ENCODE measurements at places on chromosomes 4 and X.
A peak's percentile ranks its signal among the peaks of the same experiment; 100 is the strongest.

DNA sequence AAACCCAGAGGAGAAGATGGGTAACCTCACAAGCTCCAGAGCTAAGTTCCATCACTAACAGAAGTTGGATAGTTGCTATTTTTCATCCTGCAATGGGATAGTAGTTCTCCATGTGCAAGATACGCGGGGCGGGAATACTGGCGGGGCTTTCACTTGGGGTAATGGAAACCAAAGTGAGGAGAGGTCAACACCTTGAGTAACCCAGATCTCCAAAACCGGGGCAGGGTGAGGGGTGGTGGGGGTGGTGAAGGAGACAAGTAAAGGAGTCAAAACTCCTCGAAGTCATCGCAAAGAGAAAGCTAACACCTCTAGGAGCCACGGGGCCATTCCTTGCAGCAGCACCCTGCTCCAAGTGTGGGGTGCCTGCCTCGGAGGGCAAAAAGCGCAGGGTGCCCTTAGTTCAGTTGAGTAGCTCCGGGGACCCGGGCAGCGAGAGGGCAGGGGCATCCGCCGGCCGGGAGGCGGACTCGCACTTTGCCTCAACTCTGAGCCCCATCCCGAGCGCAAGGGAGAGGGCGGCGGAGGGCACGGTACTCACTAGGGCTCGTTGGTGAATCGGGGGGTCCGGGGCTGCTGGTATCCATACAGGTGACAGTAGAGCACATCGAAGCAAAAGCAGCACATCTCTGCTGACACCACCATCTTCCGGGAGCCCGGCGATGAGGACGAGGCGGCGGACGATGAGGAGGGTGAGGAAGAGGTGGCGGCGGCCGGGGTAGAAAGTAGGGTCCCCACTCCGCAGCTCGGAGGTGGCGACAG, 645 bp downstream of the AMMECR1 start:
- peak; percentile 31 for DNase-seq

DNA sequence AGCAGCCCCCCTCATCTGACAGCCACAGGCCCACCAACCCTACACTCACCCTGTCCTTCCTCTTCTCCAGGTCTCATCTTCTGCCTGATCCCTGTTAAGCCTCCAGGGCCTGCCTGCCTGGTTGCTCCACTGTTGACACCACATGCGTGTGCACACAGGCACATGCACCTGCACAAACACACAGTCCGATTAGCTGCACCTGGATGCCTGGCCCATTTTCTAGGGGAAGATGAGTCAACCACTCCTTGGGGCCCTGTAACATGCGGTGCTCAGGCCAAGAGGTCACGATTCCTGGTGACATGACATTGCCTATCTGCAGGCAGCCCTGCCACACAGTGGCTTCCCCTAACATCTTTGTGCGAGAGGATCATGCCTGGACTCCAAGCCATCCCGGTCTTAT, 498.4 kb downstream of the BCOR start:
- no peak for DNase-seq

DNA sequence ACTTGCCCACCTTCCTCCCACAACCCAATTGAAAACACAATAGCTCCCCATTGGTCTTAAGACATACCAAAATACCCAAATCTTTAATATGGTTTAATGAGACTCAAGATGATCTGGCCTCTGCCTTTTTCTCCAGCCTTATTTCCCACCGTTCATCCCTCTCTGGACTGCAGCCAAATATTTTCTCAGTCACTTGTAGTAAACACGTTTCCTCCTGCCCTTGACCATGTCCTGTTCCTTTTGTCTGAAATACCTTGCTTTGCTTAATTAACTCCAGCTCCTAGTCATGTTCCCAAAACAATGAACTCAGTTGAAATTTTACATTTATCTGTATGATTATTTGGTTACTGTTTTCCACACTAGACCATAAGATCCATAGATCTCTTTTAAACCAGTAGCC, 8.4 kb upstream of the NUP54 start:
- no peak for DNase-seq

DNA sequence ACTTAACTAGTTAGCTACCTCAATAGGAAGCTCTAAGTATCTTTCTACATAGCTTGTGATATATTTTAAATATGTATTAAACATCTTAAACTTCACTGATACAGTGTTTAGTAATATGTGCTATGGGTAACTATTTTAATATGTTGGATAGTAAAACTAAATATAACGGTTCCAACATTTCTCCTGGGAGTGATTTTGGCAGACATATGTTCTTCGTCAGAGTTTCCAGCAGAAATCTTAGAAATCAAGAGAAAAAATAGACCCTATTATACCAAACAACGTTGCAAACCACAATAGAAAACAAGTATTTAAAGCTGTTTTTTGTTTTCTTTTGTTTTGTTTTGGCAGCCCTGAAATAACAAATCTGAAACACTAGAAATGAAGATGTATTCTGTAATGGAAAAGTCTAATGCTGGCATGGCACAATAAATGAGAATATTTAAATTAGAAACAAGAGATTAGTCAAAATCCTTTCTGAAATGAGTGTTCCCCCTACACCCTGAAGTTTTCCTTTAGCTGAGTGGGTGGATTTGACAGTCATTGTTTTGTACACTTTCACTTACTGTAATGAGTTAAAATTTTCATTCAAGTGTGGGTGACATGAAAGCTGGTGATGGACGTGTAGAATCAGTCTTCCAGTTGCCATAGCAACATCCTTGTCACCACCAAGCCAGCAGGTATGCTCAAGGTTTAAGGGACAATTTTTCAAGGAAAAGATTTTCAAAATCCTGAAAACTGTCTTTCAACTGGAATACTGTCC, 233.5 kb downstream of the SCFD2 start:
- DNase-seq: peak; percentile 75

DNA sequence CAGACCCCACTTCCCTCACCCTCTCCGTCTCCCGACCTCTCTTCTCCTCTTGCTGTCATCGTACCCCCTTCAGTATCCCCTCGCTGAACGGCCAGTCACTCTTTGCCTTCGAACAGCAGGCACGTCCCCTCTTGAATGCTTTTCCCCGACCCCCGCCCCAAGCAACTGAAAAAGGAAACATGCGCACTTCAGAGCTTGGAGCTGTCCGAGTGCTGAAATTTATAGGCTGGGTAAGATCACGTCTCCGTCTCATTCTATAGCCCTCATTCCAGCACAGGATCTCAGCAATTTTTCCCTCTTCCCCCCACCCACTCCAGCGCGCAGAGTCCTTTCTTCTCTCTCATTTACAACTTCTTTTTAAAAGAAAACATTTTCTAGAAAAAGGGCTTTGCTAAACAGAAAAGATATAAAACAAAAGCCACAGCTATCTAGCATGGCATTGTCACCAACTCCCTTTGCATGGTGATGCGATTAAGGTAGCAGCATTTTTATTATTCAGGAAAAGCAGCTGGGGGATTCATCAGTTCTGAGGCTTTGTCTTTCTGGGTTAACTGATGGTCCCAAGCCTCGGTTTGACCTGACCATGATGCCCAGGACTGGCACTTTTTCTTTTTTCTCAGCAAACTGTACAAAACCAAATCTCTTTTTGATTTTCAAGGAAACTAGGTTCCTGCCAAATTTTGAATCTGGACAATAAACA, at the start of gene GLRA2:
GLRA2 (plus strand) TSS at position 247 of the 700 bp plus-strand sequence. CDS start 522 bp downstream, outside the sequence.
- peak; percentile 6 for DNase-seq

- no peak for DNase-seq
Observed at GRCh38 chrX:152844256-152844655, 13.4 kb downstream of the NSDHL start.

GRCh38 chr4:54937501-54937900, 187.9 kb downstream of the KDR start:
- no peak for DNase-seq

- DNase-seq: no peak
Observed at GRCh38 chrX:93673869-93674271, at the start of gene FAM133A. Gene FAM133A, plus strand, starts transcription at chrX:93674206. Its CDS starts 35,214 bp downstream, at chrX:93709420.

GRCh38 chrX:50067435-50068284, 133.1 kb downstream of the AKAP4 start:
- DNase-seq: no peak

DNA sequence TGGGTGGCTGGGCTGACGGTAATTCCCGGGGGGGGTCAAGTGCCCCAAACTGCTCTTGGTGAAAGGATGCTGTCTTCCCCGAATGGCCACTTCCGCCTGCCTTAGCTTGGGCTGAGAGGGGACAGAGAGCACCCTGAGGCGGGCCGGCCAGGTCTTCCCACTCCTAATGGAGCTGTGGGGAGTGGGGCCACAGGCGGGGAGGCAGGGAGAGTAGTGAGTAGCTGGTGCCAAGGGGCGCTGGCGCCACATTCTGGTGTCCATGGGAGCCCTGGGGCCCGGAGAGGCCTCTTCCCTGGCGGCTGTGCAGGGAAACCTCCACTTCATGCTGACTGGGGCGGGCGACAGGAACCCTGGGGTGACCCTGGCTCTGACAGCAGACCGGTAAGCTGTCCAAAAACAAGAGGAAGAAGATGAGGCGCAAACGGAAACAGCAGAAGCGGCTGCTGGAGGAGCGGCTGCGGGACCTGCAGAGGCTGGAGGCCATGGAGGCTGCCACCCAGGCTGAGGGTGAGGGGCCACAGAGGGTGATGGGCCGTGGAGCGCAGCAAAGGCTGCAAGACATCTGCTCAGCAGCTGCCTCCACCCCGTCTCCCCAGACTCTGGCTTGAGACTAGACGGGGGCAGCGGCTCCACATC, 2.7 kb downstream of the SRPK3 start:
- DNase-seq: no peak

- DNase-seq: no peak
Observed at GRCh38 chrX:85221361-85221760, 22.2 kb downstream of the SATL1 start.

DNA sequence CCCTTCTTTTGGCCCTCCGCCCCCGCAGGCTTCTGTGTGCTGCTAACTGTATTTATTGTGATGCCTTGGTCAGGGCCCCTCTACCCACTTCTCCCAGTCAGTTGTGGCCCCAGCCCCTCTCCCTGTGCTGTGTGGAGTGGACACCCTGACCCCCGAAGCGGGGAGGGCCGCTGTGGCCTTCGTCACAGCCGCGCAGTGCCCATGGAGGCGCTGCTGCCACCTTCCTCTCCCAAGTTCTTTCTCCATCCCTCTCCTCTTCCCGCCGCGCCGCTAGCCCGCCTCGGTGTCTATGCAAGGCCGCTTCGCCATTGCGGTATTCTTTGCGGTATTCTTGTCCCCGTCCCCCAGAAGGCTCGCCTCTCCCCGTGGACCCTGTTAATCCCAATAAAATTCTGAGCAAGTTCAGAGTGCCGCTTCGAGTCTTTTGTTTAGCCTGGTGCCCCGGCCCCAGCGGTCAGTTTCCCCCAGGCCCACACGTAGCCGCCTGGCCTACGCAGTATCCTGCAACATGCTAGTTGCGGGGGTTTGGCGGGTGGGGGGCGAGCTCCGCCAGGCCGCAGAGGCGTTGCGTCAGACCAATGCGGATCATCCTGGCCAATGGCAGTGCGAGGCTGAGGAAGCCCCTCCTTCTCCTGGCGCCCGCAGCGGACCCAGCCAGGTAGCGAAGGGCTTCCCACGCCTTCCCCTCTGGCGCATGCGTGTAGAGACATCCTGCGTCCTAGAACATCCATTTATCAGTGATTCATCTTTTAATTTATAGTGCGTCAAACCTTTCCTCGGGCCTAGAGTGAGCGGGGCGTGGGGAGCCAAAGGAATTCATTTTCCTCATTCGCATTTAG, 5.6 kb upstream of the KANTR start:
- DNase-seq: peak; percentile 82

GRCh38 chr4:105555409-105555808, 3.0 kb downstream of the ARHGEF38 start:
- no peak for DNase-seq

- DNase-seq: peak; percentile 24
Observed at GRCh38 chr4:80101792-80102116, 28.7 kb upstream of the ANTXR2 start.

GRCh38 chr4:182089326-182089725, 153.9 kb upstream of the TENM3 start:
- no peak for DNase-seq

DNA sequence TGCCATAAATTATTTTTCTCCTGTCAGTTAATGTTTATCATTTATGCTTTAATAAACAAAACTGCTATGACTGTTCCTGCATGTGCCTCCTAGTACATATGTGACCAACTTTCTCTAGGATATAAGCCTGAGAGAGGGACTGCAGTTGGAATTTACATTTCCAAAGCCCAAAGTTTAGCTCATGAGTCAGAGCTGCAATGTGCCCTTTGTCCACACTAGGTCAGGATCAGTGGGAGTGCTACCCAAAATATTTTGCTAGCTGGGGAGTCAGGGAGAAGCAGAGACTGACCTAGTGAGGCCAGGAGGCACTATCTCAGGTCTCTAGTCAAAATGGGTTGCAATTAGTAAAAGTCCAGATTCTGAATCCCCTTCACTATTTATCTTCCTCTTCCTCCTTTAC, 92.7 kb downstream of the AR start:
- DNase-seq: no peak

DNA sequence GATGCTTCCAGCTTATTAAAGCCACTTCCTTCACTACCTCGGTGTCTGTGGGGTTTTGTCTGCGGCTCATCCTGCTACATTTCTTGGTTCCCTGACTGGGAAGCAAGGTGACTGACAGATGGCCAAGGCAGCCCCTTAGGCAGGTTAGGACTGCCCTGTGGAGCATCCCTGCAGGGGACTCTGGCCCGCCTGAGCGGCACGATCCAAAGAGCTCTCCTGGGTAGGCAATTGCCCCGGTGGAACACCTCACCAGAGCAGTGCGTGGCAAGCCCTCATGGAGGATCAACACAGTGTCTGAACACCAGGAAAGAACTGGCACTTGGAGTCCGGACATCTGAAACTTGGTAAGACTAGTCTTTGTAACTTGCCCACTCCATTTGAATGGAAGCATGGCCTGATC, 1143.4 kb downstream of the ARAP2 start:
- DNase-seq: no peak

DNA sequence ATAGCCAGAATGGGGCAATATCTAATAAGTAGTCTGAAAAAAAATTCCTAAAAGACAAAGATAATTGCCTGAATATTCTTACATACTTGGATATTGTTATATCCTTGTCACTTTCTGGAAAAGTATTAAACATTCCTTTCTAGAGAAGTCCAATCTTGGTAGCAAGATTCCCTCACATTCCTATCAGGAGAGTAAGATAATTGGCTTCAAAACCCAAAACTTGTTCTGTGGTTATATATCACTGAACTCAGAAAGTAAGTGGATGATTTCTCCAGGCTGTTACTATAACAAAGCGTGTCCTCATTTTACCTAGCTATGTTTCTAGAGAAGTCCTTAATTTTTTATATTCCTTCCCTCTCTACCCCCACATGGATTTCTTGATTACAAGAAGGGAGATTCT, 46.0 kb upstream of the TEX13A start:
- DNase-seq: no peak

DNA sequence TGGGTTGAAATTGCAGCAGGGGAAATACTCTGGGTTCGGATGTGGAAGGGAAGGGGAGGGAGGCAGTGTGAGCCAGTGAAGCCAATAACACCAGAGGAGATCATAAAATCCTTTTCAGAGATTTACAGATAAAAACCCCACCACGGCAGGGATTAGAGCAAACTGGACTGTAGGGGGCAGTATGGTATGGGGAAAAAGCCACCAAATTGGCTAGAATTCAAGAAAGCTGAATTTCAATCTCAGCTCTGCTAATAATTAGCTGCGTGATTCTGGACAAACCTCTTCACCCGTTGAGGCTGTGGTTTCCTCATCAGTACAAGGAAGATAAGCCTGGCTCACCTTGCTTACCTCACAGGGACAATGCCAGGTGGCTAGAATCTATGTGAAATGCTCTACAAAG, 108.1 kb downstream of the ATG4A start:
- peak; percentile 30 for DNase-seq
